ENCODE measurements at places on chromosomes 2 and 18.

GRCh38 chr2:156818944-156819343, 382.8 kb downstream of the GPD2 start:
- DNase-seq, result no peak

DNA sequence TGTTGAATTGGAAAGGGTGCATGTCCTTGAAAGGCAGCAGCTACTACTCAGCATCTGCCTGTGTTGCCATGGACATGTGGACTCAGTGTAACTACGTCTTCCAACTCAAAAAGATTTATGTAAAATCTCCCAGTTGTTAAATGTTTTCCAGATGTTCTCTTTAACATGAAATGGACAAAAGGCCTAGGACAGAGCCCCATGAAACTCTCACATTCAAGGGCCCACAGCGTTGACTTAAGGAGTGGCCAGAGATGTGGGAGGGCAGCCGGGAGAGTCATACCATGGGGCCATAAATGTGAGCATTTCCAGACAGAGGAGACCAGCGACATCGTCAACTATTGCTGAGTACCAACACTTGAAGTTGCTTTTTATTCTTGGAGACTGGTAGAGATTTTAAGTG, 9.9 kb downstream of the SLC3A1 start:
- no peak for DNase-seq

GRCh38 chr2:239376351-239376750, 24.5 kb downstream of the HDAC4 start:
- DNase-seq, result no peak

DNA sequence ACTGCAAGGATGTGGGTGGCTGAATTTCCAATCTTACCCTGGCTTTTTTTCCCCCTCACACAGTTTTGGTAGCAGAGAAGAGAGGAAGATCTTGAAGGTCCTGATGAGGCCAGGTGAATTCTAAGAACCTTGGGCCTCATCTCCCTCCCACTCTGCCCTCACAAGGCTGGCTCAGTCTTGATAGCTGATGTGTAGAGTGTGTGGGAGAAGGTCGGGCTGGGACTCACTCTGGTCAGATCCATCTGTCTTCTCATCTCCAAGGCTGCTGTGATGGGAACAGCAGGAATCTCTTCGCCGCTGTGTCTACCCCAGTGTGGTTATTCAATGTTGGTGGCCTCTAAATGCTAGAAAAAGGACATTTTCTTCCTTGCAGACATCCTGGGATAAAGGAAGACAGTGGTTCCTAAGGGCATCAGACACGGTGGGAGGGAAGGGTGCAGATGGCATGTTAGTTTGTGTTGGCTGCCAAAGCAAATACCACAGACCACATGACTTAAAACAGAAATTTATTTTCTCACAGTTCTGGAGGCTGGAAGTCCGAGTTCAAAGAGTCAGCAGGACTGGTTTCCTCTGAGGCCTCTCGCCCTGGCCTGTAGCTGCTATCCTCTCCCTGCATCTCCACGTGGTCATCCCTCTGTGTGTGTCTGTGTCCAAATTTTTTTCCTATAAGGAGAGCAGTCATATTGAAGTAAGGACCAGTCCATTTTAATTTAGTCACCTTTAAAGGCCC, 37.6 kb upstream of the MGAT4A start:
- DNase-seq, result no peak

- no peak for DNase-seq
Measured at GRCh38 chr2:186984966-186985365, 136.0 kb upstream of the ZSWIM2 start.

DNA sequence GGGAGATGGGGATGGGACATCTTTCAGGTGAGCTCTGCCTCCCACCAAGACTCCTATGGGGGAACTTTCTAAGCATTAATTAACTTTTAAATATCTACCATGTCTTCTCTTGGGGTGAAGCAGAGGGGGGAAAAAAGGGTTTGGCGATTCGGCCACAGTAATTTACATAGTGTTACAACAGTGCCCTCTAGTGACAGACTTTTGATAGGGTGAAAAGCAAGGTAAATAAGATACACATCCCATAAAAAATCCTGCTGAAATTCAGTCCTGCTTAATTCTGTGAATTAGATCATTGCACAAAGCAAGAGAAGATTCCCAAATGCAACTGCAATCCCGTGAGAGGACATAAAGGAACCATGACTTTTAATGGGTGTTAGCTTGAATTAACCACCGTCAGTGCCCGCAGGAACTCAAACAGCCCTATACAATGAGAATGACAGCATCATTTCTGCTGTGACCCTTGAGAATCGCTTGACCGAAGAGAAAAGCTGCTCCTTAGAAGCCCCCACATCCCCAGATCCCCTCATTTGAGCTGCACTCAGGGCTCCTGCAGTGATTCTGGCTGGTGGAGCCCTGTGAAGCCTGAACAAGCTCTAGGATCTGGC, 32.8 kb downstream of the FAM124B start:
- DNase-seq, result no peak

- DNase-seq, result no peak
Measured at GRCh38 chr2:15293262-15293937, 267.7 kb downstream of the NBAS start.

GRCh38 chr18:59359576-59359952, 499 bp upstream of the LMAN1 start:
- DNase-seq, result no peak

GRCh38 chr18:49699303-49699702, 114.0 kb downstream of the ACAA2 start:
- no peak for DNase-seq

DNA sequence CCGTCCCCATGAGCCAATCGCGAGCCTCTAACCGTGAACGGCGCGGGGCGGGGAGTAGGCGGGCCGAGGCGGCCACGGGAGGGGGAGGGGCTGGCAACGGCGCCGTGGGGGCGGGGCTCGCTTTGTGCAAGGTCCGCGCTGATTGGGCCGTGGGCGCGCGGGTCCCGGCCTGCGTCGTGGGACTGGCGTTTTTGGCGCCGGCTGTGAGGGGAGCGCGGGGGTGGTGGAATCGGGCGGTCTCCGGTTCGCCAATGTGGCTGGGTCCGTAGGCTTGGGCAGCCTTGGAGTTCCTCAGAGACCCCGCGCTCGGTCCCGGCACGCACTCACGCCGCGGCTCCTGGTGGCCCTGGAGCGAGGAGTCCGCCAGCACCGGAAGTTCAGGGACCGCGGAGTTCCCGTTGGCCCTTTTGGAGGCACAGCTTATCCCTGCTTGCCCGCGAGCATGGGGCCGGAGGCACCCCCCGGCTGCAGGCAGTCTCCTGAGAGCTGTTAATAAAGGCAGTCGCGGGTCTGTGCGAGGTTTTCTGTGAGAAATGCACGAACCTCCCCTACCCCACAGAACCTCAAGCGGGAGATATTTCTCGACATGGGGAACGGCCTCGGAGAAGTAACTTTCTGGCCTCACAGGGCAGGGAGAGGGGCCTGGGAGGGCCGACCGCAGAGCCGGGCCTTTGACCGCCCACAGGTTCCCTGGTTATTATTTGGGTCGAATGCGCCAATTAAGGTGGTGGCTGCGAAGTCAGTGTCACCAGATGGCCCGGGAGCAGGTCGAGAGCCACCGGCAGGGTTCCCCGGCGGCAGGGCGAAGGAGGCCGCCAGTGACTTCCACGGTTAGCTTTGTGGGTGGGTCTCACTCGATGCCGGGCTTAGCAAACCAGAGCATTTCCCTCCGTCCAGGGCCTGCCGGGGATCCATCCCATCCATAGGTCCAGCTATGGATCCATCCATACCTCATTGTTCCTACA, 574 bp upstream of the NCL start:
- peak; percentile 97 for DNase-seq

DNA sequence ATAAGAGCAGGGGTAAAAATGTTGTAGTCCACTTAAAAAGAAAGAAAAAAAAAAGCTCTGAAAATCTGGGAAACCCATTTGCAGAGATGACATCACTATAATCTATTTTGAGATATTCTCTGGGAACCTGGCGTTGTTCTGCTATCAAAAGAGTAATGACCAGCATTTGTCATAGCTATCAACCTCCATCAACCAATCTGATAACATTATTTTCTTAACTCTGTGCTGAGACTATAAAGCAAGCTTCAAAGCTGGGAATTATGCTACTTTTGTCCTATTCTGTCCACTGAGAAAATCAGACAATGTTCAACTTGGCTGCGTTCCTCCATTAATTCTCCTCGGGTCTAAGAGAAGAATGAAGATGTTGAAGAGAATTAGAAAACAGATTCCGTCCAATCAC, 107.5 kb downstream of the STK39 start:
- no peak for DNase-seq

- no peak for DNase-seq
Measured at GRCh38 chr18:70296781-70297180, 7.9 kb downstream of the SOCS6 start.

DNA sequence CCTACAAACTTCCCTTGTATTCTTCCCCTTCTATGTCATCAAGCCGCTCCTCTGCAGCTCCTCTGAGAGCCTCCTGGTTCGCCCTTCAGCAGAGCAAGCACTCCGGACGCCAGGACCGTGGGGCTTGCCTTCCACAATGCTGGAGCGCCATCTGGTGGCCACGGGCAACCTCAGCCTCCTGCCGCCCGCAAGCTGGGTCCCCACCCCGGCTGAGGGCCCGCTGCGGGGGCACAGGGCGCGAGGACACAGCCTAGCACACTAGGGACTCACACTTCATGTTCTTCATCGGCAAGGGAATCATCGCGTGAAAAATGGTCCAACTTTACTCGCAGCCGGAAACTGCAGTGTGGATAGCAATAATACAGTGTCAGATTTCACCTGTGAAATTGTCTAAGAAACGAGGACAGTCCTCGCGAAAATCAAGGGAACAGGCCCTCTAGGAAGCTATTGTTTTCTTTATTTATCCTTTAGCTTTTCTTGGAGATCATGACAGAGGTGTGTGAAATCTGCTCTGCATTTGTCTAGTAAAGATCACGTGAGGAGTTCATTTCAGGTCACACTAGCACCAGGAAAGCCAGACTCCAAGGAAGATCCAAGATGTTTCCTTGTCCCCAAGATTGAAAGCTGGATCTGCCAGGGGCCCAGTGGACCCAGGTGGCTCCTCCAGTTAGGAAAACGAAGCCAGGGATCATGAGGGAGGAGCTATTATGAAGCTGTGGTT, 5.8 kb downstream of the PRLH start:
- peak; percentile 94 for DNase-seq

GRCh38 chr2:186588940-186589611, 780 bp upstream of the ITGAV start:
- DNase-seq, result no peak

DNA sequence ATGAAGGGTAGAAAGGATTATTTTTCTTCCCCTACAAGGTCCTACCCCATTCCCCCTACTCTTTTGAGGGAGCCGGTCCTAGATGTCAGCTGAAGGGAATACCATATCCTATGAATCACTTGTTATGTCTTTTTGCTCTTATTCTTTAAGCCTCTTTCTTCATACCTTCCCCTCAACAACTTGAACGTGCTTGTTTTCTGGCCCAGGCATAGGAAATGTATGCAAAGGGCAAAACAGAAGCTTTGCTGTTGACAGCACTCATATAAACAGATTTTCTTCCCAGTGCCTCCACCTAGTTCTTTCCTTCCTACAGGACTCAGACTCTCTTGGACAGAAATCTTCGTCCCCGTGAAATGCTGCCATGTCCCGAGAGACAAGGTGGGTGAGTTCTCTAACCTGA, 64.6 kb downstream of the TMEM17 start:
- no peak for DNase-seq

GRCh38 chr18:2758309-2758708, 88.5 kb upstream of the EMILIN2 start:
- no peak for DNase-seq

GRCh38 chr18:37684183-37684582, 118.6 kb upstream of the CELF4 start:
- DNase-seq, result no peak

DNA sequence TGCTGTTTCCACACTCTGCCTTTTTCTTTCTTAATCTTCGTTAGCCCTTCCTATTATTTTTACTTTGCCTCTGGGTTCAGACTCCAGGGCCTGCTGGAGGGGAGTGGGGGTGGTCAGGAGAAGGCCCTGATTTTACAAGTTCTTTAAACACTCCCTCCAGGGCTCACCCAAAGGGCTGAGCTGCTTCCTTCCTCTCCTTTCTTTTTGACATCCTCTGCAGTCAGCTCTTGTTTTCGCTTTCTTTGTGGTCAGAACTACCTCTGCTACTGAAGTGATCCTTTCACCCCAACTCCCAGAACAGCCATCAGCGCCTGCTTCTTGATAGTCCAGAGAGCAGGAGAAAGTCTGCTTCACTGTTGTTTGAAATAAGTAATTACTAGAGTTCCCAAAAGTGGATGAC, 925.7 kb downstream of the EPHA4 start:
- DNase-seq, result no peak

GRCh38 chr2:232328032-232328422, 50.5 kb upstream of the ALPP start:
- peak; percentile 10 for DNase-seq

GRCh38 chr2:186135686-186136085, 350.4 kb upstream of the ZC3H15 start:
- DNase-seq, result no peak

DNA sequence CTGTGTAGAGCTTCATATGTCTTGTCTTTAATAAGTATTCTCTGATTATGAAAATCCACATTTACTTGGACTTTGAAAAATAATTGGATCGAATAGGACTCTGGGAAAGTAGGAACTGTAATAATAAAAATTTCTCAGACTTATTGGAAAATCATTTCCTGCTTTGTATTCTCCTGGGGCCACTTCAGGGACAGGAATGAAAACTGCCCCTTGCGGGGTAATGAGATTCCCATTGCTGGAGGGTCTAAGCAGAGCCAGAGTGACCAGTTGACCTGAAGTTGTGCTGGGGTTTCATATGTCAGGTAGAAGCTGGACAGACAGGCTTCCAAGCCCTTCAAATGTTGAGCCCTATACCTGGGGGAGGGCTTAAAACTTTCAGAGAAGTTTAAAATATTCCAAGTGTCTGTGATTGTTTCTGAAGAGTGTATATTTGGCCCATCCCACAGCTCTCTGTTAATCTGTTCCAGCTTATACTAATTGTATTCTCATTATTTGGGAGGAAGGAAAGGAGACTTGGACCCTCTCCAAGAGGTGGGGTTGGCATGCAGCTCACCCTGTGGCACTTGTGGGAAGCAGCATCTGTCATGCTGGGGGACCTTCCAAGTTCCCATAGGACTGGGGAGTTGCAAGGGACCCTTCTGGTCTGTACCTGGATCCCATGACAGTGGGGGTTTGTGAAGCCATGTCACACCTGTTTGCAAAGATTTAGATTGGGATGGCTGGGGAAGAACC, 268.7 kb upstream of the ATP5MC3 start:
- DNase-seq, result no peak

DNA sequence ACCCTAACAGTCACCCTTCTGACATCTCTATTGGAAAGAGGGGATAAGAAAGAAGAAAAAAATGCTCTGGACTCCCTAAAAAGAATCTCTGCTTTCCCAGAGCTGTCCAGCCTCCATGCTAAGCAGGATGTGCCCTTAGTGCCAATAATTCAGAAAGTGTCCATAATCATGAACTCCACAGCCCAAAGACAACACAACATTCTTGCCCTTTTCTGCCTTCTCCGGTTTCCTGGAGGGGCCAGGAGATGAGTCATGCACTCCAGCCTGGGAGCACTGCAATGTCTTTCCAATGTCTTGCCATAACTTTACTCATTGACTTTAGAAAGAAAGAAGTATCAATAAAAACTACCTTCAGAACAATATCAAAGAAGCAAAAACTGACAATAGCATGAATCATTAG, 44.0 kb downstream of the KLF7 start:
- DNase-seq, result no peak

- DNase-seq, result no peak
Measured at GRCh38 chr2:120749506-120750431, 14.1 kb downstream of the GLI2 start.

GRCh38 chr2:172285760-172286159, 141.6 kb upstream of the ITGA6 start:
- DNase-seq, result no peak

All from head of caudate nucleus (tissue), 42 donors.